ENCODE measurements at places on chromosomes 7 and 10.

GRCh38 chr10:100803492-100803891 lies 58.1 kb downstream of the PAX2 start:
- no peak overlapping the region for H3K4me3 ChIP-seq
- no peaks in the 10 kb centered on the region for H3K36me3 ChIP-seq
- H3K27me3 ChIP-seq: peaks cover 49% of the 10 kb centered on the region
- peak; percentile 34 for DNase-seq
- H3K27ac ChIP-seq: no peak overlapping the region
- H3K4me1 ChIP-seq: no peaks in the 10 kb centered on the region

DNA sequence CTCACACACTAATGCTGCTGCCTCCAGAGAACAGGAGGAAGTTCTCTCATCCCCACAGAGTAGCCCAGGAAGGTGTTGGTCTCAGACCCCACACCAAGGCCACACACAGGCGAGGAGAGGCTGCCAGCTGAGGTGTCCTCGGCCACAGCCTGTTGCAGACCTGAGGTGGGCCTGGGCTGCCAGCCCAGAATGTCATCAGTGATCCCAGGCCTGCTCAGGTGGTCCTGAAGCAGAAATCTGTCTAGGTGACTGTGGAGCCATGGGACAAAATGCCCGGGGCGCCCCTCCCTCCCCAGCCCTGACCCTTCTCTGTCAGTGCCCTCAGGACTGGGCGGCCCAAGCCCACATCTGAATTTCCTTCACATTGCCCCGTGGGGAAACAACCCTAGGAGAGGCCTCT lies 43.5 kb upstream of the LRRC4 start:
- H3K36me3 ChIP-seq: peaks cover 21% of the 10 kb centered on the region
- H3K4me3 ChIP-seq: no peak overlapping the region
- no peak overlapping the region for H3K27ac ChIP-seq
- DNase-seq: no peak

GRCh38 chr7:35565927-35566326 lies 129.0 kb downstream of the HERPUD2 start:
- H3K4me1 ChIP-seq: no peaks in the 10 kb centered on the region
- no peak overlapping the region for H3K27ac ChIP-seq
- DNase-seq: no peak
- no peak overlapping the region for H3K4me3 ChIP-seq
- no peaks in the 10 kb centered on the region for H3K27me3 ChIP-seq
- H3K36me3 ChIP-seq: no peaks in the 10 kb centered on the region

DNA sequence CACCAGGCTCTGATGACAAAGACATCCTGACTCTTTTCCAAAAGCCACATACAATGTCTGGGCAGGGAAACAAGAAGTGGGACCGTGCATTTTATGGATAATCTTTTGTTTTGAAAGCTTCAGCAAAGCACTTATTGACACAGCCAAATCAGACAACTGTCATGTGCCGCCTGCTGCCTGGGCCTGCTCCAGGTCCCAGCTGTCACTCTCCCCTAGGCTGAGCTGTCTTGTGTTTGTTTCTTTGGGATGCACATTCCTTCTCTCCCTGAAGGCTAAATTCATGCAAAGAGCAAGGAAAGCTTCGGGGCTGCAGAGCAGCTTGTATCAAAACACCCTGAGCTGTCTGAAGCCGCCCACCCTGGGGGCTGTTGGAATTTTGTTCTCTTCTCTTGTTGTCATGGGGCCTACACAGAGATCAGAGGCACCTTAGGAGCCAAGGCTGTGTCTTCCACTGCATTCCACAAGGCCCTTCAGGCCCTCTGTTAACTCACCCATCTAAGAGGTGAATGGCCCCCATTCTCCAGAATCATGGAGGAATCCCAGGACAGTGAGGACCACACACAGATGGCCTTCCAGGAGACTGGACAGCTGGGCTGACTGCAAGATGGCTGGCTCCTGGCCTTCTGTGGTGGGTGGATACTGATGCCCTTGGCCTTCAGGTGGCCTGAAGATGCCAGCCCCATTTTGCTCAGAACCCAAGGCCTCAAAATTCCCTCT lies 17.8 kb upstream of the SLC18A2 start:
- H3K4me3 ChIP-seq: no peak overlapping the region
- peaks cover 4% of the 10 kb centered on the region for H3K27me3 ChIP-seq
- no peak overlapping the region for H3K27ac ChIP-seq
- no peaks in the 10 kb centered on the region for H3K4me1 ChIP-seq

Data from upper lobe of right lung (tissue), 1 donor.